ELF-1 (cell line): ENCODE measurements at places on chromosomes 1 and 21.

GRCh38 chr1:224082146-224082545, 31.8 kb upstream of the FBXO28 start:
- no peak for DNase-seq

DNA sequence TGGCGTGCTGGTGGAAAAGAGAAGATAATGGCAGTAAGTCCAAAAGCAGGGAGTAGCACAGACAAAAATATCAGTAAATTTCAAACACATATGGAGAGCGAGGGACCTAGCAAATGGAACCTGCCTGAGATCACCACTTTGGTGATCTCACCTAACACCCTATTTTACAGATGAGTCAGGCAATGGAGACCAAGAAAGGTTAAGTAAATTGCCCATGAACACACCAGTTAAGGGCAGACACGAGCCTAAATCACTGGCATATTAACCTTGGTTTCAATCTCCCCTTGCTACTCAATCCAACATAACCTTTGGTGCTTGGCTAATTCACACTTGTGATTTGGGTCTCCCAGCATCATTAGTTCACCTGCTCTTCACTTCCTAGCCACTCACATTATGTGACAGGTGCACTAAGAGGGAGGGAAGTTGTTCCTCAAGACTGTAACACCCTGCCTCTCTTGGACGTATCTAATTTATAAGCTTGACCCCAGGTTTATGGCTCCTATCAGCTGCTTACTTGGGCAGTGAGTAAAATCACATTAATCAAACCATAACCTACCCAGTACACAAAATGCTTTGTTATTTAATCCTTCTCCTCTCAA, 11.5 kb downstream of the ZNF697 start:
- no peak for DNase-seq

DNA sequence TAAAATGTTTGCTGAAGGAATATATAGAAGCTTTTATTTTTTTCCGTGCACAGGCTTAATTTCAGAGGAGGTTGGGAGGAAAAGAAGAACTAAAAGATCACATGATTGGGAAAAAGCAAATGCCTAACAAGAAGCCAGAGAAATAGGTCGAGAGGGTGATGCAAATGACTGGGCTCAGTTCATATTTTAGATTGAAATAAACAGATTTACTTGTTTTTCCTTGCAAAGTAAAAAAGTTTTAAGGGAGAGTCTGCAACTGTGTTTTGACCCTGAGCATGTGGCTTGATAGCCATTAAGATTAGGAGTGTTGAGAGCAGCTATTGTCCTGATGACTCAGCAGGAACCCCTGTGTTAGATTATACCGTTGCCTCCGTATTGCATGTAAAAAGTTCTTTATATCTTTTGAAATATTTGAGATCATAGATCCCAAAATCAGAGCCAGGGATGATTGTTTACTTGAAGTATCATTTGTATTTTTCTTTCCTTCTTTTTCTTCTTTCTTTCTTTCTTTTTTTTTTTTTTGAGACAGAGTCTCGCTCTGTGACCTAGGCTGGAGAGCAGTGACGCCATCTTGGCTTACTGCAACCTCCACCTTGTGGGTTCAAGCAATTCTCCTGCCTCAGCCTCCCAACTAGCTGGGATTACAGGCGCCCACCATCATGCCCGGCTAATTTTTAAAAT, 20.2 kb downstream of the CLIC4 start:
- DNase-seq, result no peak

DNA sequence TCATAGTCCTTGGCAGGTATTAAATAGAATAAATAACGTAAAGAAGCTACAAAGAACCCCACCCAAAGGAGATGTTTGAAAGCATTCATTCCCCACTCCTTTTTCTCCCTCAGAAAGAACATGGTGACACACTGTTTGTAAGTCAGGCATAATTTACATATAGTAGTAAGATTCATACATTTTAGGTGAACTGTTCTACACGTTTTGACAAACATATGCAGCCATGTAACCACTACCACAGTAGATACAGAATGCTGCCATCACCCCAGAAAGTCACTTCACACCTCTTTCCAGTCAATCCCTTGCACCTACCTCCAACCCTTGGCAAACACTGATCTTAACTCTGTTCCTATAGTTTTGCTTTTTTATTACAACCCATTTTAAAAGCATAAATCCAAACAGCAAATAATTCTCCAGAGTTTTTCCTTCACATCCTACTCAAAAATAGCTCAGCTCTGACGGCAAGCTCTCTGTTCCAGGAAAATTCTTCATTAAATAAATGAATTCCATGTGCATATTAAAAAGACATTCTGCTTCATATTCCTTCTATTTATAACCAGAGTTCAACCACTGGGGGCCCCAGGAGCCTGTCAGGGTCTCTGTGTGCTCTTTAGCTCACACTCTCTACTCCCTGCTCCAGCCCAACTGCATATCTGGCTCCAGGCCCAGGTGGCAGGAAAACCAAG, 258.8 kb downstream of the PLPP3 start:
- no peak for DNase-seq

GRCh38 chr1:220281159-220281574, 8.9 kb upstream of the RAB3GAP2 start:
- DNase-seq, result no peak

GRCh38 chr1:220441211-220441610, 86.7 kb upstream of the MARK1 start:
- no peak for DNase-seq

DNA sequence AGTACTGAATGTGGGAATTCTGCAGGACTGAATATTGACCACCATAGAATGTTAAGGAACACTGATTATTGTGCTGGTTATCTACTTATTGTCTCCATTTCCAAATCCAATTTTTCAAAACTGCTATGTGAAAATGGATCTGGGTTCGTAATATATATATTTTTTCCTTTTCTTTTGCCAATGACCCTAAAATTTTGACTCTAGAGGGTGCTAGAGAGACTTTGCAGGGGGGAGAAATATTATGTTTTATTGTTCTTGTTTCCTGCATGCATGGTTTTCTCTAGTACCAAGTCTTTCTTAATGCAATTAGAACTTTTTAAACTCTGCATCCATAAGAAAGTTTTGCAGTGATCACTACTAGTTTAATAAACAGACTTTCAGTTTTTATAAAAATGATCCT, 1256.9 kb downstream of the BRINP3 start:
- no peak for DNase-seq

DNA sequence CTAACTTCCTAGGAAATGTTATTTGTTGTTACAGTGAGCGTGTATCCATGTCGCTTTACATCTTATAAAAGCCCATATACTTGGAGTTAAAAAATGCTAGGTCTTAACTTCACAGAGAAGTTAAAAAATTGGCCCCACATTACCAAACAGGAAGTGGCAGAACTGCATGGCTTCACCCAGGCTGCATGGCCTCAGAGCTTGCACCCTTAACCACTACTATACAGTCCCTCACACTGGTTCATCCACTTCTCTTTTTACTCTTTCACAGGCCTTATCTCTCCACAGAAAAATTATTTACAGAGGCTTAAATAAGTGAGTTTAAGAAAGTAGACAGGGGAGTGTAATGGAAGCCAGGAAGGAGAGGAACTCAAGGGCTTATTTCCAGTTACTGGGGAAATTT, 402.5 kb downstream of the HHAT start:
- DNase-seq, result no peak
